NCI-H524 (cell line): ENCODE measurements at places on chromosomes 3 and 15.

DNA sequence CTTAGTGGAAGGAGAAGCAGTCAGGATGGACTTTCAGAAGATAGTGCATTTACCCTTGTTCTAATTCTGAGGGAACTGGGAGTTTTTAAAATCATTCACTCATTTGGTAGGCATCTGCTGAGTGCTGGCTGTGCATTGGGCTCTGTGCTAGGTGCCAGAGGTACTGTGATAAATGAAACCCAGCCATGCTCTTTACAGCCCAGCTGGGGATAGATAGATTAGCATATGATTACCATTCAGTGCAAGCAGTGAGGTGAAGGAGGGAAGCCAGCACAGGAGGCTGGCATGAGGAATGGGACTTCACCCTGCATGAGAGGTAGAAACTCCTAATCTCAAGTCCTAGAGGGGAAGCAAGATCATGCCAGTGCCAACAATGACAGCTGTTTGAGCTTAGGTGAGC lies 361.9 kb upstream of the TRIM42 start:
- peak; percentile 97 for DNase-seq

DNA sequence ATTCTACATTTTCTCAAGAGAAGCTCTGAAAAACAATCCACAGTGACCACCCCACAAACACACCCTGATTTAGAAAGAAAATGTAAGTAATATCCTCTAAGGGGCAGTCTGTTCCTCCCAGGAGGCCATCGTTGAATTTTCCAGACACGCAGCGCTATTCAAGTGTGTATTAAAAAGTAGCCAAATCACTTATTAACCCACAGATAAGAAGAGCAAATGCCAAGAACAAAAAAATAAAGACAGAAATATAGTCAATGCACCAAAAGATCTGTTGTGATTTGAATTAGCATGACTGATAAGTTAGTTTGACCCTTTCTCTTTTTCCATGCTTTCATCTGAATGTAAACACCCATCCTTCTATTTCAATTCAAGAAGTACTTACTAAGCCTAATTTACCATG lies 622.8 kb upstream of the ZNF385D start:
- DNase-seq, result no peak

DNA sequence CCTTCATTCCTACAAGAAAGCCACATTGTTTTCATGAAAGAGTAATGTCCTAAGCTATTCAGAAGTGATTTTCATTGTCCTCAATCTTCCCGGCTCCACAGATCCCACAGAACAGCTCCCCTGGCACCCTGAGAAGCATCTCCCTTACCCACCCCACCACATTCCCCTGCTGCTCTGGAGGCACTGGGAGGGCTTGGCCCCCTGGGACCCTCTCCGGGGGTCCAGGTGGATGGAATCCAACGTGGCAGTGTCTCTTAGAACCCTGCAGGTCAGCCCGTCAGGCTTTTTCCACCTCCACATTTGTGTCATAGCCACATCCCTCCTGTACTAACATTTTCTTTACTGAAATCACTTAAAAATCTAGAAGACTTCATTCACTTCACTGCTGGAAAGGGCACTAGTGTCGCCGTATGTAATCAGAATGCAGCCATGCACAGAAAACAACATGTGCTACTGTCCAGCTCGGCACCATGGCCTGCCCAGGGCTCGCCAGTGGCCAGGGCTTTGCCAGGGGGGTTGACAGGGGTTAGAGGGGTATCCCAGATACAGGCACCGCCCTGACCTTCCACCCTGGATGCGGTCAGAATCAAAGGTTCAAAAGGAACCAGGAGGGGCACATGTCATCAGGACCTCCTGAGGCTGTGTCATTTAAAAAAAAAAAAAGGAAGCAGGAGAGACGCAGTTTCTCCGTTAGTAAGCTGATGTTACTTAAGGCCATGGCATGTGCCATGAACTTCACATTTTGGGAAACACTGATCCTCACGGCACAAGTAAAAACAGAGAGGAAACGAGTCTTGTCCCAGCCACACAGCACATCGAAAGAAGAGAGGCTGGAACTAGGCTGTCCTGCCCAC lies 106.3 kb downstream of the LSM3 start:
- no peak for DNase-seq

- DNase-seq, result no peak
These were observed 1.4 kb downstream of the ATP11B start for GRCh38 chr3:182794455-182795388.

DNA sequence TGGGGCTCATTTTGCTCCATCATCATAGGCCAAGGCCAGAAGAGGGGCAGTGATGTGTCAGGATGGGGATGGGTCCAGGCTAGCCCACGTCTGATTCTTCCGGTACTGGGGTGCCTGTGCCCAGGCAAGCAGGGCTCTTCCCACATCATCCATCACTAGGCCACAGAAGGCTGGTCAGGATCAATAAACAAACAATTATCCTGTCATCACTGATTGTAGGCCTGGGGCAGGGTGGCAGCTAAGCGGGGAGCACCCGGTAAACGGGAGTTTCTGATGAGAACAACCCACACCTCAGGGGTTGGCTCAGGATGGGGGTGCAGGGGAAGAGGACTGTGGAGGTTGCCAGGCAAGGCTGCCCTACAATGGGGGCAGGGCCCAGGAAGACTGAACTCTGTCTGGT lies 18.1 kb upstream of the CACNA2D2 start:
- no peak for DNase-seq

GRCh38 chr3:46565077-46565476 lies 1.0 kb downstream of the LRRC2 start:
- no peak for DNase-seq

GRCh38 chr3:112974894-112975293 lies at the start of gene CD200R1:
Gene CD200R1 (minus strand): TSS chr3:112975103. CDS start chr3:112974857, 246 bp downstream.
- DNase-seq, result no peak

- DNase-seq, result no peak
These were observed 4.8 kb downstream of the LCTL start for GRCh38 chr15:66560856-66561525.

- DNase-seq, result no peak
These were observed 483.6 kb downstream of the GBE1 start for GRCh38 chr3:81277853-81278252.

- DNase-seq, result no peak
These were observed 25.8 kb downstream of the USP3 start for GRCh38 chr15:63530235-63530634.

- no peak for DNase-seq
These were observed 279.8 kb downstream of the ARPP21 start for GRCh38 chr3:35919160-35919559.

DNA sequence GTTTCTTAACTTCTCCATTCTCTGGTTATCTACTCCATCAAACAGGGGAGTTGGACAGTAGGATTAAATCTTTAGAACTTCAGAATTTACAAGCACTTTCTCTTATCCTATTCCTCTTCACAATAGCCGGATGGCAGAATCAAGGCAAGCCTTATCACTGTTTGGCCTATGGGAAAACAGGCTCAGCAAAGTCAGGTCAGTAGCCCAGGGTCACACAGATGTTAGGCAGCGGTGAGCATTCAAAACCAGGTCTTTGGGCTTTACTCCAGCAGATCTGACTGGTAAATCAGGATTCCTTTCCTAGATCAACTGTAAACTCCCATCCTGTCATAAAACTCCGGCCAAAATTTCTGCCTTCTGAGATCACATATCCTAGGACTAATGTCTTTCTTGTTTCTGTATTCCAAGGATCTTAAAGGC lies 258.4 kb downstream of the OPA1 start:
- no peak for DNase-seq

GRCh38 chr3:37901721-37902120 lies 40.0 kb downstream of the CTDSPL start:
- DNase-seq, result no peak

GRCh38 chr15:99556578-99556977 lies 9.2 kb upstream of the MEF2A start:
- DNase-seq, result no peak

DNA sequence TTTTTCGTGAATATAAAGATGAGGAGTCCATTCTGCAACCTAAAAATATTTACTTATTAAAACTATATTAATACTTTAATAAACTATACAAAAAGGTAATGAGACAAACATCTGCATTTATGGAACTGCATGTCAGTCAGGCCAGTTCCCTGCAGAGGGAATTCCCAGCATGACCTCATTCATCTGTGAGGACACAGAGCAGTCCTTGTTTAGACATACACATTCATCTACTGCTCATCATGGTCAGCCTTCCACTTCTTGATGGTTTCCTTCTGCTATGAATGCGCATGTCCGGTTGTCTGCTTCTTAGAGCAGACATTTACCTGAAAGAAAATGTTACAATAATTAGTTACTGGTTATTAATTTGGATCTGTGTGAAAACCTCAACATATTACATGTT lies 3.3 kb upstream of the ACTR8 start:
- no peak for DNase-seq

DNA sequence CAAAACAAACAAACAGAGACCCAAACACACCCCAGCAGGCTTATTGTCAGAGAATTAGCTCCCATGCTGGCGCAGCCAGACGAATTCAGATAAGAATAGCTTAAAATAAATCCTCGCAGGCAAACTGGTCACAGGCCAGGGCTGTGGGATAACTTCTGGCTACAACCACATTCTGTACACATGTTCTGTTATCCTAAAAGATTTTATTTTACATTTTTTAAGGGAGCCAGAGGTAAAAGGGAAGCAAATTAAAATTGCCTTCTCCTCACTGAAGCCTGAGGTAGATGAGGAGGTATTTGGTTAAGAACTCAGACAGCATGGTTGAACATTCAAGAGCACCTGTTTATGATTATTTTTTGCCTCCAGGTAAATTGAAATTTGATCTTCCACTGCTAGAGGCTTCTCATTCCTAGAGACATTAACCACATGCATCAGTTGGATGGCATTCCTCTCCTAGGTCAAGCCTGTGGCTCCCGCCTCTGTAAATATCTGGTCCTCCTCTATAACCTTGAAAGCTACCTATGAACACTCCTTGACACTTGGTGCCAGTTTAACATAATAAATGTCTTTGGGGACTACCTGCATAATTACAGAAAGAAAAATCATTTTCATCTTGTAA lies 190.3 kb downstream of the SATB1 start:
- no peak for DNase-seq

DNA sequence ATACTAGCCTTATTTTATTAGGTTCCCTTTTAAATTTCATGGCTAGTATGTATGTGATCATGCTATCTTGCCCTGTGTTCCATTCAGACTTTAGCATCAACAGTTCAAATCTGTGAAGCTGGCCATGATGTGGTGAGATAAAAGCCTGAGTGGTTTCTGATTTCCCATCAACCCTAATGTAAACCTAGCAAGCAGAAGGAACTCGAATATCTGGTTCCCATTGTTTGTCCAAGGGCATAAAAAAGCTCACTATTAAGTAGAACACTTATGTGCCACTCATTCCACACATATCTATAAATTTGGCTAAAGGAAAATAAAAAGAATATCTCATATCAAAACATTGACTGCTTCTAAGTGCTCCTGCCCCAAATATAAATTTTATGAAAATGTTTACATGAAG lies 311.7 kb downstream of the CADM2 start:
- DNase-seq, result no peak

DNA sequence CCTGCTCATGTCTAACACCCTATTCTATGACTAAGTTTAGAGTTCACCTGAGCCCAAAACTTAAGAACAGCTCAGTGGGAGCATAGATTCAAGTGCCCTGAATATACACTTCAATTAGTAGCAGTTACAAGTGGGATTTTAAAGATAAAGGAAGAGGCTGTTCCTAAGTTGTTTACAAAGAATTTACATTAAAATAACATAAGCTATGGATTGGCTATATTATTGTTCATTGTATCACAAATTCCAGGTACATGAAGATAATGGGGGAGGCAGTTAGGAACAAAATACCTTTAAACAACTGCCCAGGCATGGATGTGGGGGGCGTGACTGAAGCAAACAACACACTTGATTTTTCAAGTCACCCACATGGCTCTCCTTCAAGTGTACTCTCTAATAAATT lies 52.7 kb downstream of the ROPN1B start:
- DNase-seq, result no peak

DNA sequence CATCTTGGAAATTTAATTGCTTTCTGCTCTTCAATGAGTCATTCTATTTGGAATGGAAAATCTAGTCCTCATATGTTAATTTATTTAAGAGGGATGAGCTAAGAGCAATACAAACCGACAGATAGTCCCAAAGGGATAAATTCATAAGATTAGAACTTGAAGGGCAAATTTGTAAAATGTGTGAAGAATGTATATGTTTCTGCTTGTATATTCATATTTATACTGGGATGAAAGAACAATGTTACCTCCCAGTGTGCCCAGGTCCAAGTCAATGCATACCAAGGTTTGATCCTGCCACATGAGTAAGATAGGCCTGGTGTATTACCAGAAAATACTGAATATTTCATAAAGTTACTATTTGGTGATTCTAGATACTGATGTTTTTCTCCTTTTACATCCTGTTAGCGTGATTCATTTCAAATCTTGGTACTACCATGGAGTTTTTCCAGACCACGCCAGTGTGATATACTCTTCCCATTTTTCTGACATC lies 255.6 kb upstream of the SEMA6D start:
- DNase-seq, result no peak

GRCh38 chr3:179772297-179772696 lies 119.5 kb downstream of the USP13 start:
- no peak for DNase-seq

- no peak for DNase-seq
These were observed 553.0 kb downstream of the NTRK3 start for GRCh38 chr15:87703327-87704111.

GRCh38 chr3:111782943-111783342 lies 76.1 kb upstream of the PHLDB2 start:
- DNase-seq, result no peak

- DNase-seq, result no peak
These were observed 456.0 kb downstream of the CNTN4 start for GRCh38 chr3:2554656-2555055.

DNA sequence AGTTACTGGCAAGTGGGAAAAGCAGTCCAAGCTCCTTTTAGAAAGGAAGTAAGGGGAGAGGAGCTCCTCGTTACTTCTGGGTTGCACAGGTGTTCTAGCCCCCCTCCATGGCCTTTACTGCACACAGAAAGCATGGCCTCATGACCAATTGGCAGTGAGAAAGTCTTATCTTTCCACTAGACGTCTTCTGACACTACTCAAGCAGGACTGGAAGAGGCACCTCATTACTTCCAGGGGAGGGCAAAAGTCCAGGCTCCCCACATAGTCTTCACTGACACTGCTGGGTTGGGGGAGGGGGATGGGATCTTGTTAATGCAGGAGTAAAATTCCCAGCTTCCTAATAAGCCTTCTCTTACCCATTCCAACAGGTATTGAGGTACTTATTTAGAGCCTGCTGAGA lies 27.6 kb upstream of the TM2D3 start:
- no peak for DNase-seq

- peak; percentile 93 for DNase-seq
These were observed at the start of gene DENND6A for GRCh38 chr3:57692396-57693147. Gene DENND6A (minus strand): TSS chr3:57693077. CDS start chr3:57693018, 59 bp downstream.
